Fibroblast of villous mesenchyme (primary cell): ENCODE measurements at places on chromosomes 4 and X.

- no peak for DNase-seq
Observed at GRCh38 chr4:10353110-10353509, 104.1 kb downstream of the ZNF518B start.

DNA sequence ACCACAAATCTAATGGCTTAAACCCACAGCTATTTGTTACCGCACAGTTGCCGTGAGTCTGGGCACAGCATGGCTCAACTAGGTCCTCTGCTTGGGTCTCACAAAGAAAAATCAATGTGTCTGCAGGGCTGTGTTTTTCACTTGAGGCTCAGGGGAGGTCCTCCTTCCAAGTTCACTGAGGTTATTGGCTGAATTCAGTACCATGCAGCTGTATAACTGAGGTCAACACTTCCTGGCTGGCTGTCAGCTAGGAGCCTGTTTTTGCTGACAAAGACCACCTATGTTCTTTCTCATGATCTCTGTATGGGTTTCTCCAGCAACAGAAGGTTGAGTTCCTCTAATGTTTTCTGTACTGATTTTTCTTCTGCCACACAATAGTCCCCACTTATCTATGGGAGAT lies 736.7 kb upstream of the PRKX start:
- DNase-seq = no peak

DNA sequence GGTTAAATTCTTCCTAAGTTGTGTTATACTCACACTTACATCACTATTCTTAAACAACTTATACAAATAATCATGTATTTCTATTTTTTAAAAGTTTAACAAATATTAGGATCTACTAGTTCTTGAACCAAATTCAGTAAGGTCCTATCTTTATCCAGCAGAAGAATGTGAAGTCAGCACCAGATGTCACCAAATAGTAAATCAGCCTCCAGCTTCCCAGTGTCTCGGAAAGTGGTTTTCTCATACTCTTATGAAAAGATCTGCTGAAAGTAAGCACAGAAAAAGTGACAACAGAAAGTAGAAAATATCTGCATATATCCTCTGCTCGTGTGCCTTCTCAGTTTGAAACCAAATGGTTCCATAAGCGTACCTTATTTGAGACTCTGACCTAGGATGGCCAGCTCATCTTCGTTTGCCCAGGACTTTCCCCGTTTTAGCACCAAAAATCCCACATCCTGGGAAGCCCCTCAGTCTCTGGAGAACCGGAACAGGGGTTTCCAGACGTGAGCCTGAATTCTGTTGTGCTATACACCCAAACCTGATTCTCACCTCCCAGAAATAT lies 98.0 kb upstream of the DCLK2 start:
- no peak for DNase-seq

DNA sequence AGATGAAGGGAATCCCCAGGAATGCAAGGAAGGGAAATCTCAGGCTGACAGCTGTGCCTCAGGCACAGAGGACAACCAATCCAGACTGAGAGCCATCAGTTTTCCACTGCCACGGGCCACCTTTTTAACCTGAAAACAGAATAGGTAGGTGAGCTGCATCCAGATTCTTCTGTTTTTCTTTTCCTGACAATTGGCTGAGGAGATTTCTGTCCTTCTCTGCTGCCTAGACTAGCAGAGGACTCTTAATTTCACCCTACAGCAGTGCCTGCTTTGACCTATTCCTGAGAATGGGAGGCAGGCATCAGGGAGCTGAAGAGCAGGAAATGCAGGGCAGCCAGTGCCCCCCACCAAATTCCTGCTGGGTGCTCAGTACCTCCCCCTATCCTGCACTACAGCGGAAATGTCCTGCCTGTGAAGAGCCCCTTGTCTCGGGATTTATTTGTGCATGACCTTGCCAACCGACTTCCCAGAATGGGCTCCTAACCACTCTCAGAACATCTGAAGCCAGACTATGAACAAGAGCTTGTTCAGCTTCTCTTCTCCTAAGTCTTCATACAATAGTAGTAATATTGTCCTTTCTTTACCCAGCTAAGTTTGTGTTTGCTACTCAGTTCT lies 65.1 kb downstream of the CASK start:
- no peak for DNase-seq

DNA sequence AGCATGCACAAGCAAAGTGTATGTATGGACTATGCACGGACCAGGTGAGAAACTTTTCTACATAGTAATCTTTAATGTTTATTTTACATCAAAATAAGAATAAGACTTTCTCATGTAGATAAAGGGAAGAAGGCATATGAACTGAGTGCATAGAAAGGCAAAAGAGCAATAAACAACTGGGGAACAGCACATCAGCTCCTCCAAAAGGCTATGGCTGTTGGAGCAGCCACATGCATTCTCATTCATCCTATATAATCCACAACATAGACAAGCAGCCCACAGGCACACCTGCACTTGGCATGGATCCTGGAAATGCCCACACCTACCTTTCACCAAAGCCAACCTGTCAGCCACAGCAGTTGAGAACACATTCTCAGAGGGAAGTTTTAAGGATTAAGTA lies 586.9 kb upstream of the INTU start:
- no peak for DNase-seq

DNA sequence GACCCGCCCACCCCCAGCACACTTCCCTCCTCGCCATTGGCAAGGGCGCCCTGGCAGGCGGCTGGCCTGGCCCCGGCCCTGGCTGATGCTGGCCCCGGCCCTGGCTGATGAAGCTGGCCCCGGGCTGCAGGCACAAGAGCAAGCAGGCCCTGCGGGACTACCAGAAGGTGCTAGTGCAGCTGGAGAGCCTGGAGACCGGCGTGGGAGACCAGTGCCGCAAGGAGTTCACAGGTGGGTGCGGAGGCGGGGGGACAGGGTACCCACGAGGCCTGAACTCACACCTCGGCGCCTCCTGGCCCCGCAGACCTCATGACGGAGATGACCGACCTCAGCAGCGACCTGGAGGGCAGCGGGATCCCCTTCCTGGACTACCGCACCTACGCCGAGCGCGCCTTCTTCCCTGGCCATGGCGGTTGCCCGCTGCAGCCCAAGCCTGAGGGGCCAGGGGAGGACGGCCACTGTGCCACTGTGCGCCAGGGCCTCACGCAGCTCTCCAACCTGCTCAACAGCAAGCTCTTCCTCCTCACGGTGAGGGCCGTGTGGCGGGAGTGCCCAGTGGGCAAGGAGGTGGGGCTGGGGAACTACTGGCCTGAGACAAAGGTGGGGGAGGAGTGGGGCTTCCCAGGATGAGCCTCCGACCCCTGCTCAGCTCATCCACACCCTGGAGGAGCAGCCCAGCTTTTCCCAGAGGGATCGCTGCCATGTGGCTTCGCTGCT lies 6.1 kb upstream of the SRPK3 start:
- DNase-seq = no peak

GRCh38 chrX:133417364-133417763 lies 2.1 kb upstream of the GPC4 start:
- DNase-seq = no peak

GRCh38 chr4:132382243-132382642 lies 766.9 kb upstream of the PCDH10 start:
- no peak for DNase-seq

DNA sequence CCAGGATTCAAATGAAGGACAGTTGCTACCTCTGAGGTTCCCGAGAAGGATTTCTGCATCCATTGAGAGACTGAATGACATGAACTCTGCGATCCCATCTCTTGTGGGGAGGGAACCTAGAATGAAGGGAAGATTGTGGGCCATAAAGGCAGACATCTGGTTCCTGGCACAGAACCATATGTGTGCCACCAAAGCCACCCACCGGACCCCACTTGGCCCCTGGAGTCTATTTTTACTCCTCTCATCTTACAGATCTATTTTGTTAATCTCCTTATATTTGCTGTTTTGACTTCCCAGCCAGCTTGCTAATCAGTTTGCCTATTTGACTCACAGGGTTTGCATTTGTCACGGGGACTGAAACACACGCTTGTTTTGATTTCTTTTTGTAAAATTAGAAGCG lies 7.3 kb downstream of the SOD3 start:
- DNase-seq = no peak
